ENCODE measurements at places on chromosomes 6 and 20.
A peak's percentile ranks its signal among the peaks of the same experiment; 100 is the strongest.

DNA sequence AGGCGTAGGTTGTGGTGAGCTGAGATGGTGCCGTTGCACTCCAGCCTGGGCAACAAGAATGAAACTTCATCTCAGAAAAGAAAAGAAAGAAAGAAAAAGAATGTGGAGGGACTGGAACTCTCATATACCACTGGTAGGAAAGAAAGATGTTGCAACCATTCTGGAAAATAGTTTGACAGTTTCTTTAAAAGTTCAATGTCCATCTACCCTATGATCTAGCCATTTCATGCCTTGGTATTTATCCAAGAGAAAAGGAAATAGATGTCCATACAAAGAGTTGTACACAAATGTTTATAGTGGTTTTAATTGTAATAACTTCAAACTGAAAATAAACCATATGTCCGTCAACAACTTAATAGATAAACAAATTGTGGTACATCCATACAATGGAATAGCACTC is 190.1 kb upstream of the ZNF217 start:
- no peak for DNase-seq

GRCh38 chr20:34528921-34529297 is 12.7 kb downstream of the DYNLRB1 start:
- DNase-seq, result peak; percentile 28

DNA sequence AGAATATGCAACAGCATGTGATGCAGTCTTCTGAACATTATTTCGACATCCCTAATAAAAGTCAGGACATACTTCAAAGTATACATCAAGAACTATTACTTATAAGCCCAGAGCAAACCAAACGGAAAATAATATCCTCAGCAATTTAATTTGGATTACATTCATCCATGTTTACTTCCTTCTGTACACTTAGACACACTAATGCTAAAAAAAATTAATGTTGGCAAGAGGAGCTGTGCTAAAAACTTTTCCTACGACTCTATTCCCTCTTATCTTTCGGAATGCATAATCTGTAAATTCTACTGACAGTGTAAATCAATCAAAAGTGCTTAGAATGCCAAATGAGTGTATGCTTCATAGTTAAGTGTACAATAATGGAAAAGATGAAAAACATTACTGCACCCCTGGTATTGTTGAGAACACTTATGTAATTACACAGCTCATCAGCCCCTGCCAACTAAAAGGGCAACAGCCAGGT is 301.2 kb upstream of the HSF2 start:
- DNase-seq, result no peak

DNA sequence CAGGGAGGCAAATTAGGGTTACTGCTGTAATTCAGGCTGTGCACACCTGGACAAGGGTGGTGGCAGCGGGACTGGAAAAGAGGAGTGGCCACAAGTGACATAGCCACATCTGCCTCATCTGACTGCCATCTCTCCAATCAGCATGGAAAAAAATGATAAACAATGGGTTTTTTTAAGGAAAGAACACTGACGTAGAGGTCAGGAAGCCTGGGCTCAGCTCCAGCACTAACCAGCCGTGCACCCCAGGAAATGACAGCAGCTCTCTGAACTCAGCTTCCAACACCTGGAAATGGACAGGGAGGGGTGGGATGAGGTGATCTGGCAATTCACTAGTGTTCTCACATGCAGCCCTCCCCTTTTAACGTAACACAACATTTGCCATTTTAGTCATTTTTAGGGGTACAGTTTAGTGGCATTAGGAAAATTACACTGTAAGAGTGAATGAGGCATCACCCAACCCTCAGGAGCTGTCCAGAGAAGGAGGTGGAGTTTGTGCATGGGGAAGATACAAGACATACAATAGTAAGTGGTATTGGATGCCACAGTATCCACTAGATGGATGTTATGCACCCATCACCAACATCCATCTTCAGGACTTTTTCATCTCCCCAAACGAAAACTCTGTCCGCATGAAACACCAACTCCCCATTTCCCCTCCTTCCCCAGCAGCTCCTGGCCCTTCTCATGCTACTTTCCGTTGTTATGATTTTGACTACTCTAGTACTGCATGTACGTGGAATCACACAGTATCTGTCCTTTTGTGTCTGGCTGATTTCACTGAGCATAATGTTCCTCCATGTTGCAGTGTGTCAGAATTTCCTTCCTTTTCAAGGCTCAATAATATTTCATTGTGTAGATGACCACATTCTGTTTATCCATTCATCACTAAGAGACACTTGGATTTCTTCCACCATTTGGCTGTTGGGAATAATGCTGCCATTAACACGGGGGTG is 215.5 kb upstream of the ECI2 start:
- peak; percentile 34 for DNase-seq

GRCh38 chr6:37407948-37408347 is 25.1 kb upstream of the CMTR1 start:
- DNase-seq, result no peak

GRCh38 chr6:32947552-32948465 is 5.1 kb downstream of the HLA-DMA start:
- peak; percentile 84 for DNase-seq

DNA sequence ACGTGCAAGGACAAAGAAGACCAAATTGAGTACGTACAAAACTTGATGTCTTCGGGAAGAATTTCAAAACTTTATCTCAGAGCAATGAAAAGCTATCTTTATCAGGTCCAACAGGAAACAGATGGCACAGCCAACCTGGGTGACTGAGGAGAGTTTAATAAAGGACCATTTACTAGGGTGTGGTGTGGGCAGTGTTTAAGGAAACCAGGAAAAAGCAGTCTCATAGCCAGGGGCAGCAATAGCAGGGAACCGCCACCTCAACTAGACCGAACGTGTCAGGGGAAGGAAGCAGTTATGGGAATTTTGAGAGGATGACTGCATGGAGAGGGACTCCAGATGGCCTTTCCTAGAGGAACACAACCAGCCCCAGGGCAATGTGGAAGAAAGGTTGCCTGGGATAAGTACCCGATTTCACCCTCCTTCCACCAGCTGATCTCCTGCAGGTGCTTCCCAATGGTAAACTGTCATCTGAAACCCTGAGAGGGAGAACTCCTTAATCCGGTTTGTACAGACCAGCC is 15.2 kb upstream of the TAAR5 start:
- DNase-seq, result no peak

DNA sequence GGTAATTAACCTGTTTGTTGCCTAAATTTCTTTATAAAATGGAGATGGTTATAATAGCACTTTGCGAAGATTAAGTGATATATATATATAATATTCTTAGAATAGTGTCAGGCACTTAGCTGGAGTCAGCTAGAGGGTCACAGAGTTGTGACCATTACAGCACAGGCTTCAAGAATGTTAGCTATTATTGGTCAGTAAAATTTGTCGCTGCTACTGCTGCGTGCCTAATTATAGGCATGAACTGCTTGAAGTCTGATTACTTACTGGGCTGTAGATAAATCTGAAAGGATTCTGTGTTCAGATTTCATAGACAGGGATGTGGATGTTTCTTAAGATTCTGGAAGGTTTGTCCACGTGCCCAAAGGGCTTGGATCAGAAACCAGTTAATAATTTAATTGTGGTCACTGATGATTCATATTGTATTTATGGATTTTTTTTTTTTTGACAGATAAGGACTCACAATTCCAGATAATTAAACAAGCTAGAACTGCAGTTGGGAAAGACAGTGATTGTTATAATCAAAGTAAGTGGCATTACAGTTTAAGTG is 4.7 kb downstream of the SNRNP48 start:
- no peak for DNase-seq

- DNase-seq, result no peak
These were observed 174.7 kb downstream of the OTOR start for GRCh38 chr20:16922834-16923233.

DNA sequence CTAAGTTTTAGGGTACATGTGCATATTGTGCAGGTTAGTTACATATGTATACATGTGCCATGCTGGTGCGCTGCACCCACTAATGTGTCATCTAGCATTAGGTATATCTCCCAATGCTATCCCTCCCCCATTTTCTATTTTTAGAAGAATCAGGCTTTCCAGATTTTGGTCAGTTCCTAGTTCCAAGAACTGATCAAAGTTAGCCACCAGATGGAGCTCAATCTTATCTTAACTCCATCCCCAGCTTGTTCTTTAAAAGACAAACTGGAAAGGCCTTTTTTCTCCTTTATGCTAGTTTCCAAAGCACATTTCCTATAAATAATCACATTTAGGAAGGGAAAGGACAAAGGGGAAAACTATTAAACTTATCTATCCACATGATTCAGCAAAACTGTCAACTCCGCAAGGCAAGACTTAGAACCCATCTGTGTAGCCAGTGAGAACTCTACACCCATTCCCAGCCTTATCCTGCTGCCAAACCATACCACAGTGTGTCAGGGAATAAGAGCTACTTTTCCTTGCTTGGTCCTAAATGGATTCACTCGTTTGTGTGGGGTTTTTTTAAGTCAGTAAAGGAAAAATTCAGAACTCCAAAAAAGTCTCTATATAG is 22.8 kb upstream of the KHDC1 start:
- no peak for DNase-seq

GRCh38 chr6:160382946-160383345 is 34.8 kb downstream of the SLC22A3 start:
- DNase-seq, result no peak

GRCh38 chr20:9389346-9389745 is 125.0 kb upstream of the LAMP5 start:
- DNase-seq, result no peak

DNA sequence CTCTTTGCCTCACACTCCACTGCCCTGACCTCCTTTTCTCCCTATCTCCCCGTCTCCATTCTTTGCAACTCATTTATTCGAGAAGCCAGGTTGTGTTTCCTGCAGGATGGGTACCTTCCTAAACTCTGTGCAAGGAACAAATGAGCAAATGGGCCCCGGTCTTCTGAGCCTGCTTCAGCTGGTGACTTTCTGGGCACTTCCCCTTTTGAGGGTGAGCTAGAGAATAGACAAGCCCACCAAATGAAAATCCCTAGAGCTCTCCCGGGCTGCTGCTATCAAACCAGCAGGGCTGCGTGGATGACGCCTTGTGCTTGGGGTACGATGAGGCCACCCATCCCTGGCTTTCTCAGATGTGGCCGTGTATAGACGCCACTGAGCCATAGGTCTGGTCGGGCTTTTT is 91.0 kb upstream of the FOXA2 start:
- DNase-seq, result no peak

DNA sequence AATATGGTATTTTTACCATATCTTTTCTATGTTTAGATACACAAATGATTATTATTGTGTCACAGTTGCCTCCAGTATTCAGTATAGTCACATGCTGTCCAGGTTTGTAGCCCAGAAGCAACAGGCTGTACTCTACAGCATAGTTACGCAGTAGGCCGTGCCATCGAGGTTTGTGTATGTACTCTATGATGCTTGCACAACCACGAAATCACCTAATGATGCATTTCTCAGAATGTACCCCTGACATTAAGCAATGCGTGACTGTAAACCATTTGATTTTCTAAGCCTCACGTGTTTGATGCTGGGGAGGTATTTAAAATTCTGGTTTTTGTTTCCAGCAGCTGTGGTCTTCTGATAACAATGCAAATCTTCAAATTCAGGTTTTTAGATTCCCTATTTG is 207.6 kb downstream of the UST start:
- DNase-seq, result no peak

- no peak for DNase-seq
These were observed 6.6 kb upstream of the ARFGAP1 start for GRCh38 chr20:63265891-63266515.

DNA sequence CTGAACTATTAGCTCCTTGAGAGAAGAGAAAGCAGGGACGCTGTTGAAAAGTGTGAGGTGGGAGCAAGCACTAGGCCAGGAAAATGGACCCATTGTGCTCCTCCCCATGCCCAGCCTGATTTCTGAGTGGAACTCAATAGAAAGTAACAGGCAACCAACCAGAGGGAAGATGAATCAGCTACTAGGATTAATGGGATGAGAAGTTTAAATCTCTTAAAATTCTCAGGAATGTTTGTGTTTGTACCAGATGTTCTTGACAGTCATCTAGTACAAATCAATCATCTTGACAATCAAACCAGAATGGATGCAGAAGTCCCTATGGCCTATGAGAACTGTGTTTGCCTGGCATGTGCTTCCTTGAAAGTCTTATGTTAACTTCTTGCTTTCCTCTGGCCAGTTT is 48.9 kb downstream of the HDDC2 start:
- no peak for DNase-seq

DNA sequence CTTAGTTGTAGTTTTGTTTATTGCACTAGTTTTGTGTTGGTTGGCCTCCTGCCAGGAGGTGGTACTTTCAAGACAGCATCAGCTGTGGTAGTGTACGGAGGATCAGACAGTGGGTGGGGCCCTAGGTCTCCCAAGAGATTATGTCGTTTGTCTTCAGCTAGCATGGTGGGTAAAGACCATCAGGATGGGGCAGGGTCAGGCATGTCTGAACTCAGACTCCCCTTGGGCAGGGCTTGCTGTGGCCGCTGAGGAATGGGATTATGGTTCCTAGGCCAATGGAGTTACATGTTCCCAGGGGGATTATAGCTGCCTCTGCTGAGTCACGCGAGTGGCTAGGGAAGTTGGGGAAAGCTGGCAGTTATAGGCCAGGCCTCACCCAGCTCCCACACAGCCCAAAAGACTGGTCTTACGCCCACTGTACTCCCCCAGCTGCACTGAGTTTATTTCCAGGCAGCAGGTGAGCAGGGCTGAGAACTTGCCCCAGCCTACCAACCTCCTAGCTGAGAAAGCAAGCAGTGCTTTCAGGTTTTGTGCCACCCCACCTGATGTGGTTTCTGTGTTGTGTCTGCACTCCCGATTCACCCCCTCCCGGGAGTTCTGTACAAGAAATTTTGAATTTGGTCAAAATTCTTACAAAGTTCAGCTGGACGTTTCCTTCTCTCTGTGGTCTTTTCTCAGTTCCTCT is 24.7 kb downstream of the ZSCAN31 start:
- no peak for DNase-seq

DNA sequence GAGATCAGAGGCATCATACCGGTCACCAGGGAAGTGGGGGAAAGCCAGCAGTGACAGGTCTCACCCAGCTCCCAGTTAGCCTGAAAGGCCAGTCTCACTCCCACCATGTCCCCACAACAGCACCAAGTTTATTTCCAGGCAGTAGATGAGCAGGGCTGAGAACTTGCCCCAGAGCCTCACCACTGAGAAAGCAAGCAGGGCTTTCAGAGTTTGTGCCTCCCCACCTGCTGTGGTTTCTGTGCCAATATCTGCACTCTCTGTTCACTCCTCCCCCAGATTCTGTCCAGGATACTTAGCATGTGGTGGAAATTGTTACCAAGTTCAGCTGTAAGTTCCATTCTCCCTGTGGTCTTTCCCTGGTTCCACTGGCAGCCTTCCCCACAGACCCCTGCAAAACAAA is 255.0 kb upstream of the HTR1E start:
- DNase-seq, result no peak

GRCh38 chr6:144688713-144689112 is 403.6 kb downstream of the UTRN start:
- DNase-seq, result no peak
